ENCODE measurements at places on chromosomes 12 and 14. TPM values are rescaled to one million over a fixed set of nuclear protein-coding genes. Genes with fewer than 3 reads are reported as not detected.

The ULK1 gene
- 20.5 TPM for total RNA-seq

The SIX4 gene
- 2.1 TPM for total RNA-seq

The SSPN gene
- total RNA-seq = 52.4 TPM

The KRT3 gene
- total RNA-seq = not detected

The CAPZA3 gene
- not detected for total RNA-seq

The TMEM30B gene
- 0.54 TPM for total RNA-seq

The TMPRSS12 gene
- total RNA-seq = not detected

The INSM2 gene
- not detected for total RNA-seq

The RDH11 gene
- total RNA-seq = 34.9 TPM

The ADGRD1 gene
- 7.2 TPM for total RNA-seq

The RIPK3 gene
- 3.9 TPM for total RNA-seq

The OAS1 gene
- total RNA-seq = 9.6 TPM

All from sigmoid colon (tissue), 7 donors.